GM23338 (cell line): ENCODE measurements at places on chromosomes 16 and 17. TPM values are rescaled to one million over a fixed set of nuclear protein-coding genes. Genes with fewer than 3 reads are reported as not detected.

Gene QRICH2
- 3.7 and 4.0 TPM in 2 replicates for total RNA-seq

DNA sequence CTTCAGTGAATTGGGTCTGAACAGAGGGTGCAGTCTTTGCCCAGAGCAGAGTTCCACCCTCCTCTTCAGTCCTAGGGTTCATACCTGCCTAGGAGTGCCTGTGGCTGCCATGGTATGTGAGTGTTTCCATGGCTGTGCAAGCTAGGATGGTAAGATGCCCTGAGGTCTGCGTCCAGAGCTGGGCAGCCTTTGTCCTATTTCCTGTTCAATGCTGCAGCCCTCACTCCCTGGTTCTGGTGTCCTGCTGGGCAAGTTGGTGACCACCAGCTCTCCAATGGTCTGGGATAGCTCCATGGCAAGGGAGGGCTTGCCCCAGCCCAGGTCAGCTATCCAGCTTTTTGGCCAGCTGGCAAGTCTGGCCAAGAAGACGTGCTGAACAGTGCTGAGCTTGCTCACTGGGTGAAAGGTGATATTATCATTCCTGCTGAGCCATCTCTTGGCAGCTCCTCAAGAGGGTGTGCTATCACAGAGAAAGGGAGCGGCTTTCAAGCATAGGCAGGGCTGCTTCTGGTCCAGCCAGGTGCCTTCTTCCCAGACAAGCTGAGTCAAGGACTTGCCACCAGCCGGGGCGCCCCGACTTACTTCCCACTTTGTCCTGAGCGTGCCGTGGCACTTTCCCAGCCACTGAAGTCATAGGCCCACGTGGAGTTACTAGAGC, 13.0 kb upstream of the NFATC3 start:
- no peaks in the 10 kb centered on the region for H3K4me1 ChIP-seq
- no peak for DNase-seq
- H3K36me3 ChIP-seq: no peaks in the 10 kb centered on the region
- H3K27me3 ChIP-seq: no peaks in the 10 kb centered on the region

GRCh38 chr17:2414446-2415064, 13.7 kb upstream of the MNT start:
- H3K27ac ChIP-seq: no peak overlapping the region
- no peak overlapping the region for H3K4me3 ChIP-seq
- H3K27me3 ChIP-seq: no peaks in the 10 kb centered on the region
- H3K36me3 ChIP-seq: peaks cover 10% of the 10 kb centered on the region; the same call in 1 of the 2 replicates

DNA sequence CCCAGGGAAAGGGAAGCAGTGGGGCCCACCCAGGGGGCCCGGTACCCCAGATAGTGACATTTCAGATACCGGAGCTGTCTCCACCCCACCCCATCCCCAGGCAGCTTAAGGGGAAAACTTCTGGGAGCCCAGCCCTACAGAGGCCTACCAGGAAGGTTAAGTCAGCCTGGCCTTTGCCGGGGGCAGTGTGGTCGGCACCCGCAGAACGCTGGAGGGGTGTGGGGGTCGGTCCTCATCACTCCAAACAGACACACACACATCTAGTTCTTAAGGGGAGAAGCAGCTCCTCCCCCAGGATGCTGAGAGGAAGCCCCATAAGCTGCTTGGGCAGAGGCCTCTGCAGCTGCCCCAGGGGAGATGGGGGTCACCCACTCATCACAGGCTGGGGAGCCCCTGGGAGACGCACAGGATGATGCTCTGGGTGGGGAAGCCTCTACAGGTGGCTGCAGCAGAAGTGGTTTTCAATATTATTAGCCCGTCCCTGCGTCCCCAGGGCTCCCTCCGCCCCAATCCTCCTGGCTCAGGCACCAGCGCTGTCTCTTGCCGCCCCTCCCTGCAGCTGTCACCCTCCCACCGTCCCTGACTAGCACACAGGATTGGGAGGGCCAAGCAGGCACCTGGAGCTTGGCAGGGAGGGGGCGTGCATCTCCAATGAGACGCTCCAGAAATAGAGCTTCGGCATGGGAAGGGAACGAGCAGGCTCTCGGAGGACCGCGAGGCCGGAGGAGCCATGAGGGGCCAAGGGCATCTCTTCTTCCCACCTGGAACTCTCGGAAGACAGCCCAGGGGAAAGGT, 1.4 kb upstream of the ABR start:
- H3K4me3 ChIP-seq: peak overlapping the region; percentile 67; the same call in 1 of the 2 replicates
- no peak overlapping the region for H3K27ac ChIP-seq
- H3K4me1 ChIP-seq: peaks cover 23% of the 10 kb centered on the region
- no peaks in the 10 kb centered on the region for H3K36me3 ChIP-seq
- H3K27me3 ChIP-seq: peaks cover 21% of the 10 kb centered on the region

GRCh38 chr16:87527055-87527724, 34.4 kb upstream of the ZCCHC14 start:
- H3K4me3 ChIP-seq: no peak overlapping the region
- no peak for DNase-seq
- no peaks in the 10 kb centered on the region for H3K36me3 ChIP-seq
- no peak overlapping the region for H3K27ac ChIP-seq
- no peaks in the 10 kb centered on the region for H3K4me1 ChIP-seq
- no peaks in the 10 kb centered on the region for H3K27me3 ChIP-seq

GRCh38 chr16:49821156-49821555, 34.8 kb downstream of the ZNF423 start:
- H3K27ac ChIP-seq: no peak overlapping the region
- H3K27me3 ChIP-seq: no peaks in the 10 kb centered on the region
- no peaks in the 10 kb centered on the region for H3K36me3 ChIP-seq
- peaks cover 43% of the 10 kb centered on the region for H3K4me1 ChIP-seq
- no peak for DNase-seq

- DNase-seq: no peak
- no peaks in the 10 kb centered on the region for H3K27me3 ChIP-seq
These were observed 28.3 kb downstream of the XPO6 start for GRCh38 chr16:28183484-28183883.

Gene SHISA6
- total RNA-seq: 0.52 TPM in 1 of 2 replicates, not detected in the other

DNA sequence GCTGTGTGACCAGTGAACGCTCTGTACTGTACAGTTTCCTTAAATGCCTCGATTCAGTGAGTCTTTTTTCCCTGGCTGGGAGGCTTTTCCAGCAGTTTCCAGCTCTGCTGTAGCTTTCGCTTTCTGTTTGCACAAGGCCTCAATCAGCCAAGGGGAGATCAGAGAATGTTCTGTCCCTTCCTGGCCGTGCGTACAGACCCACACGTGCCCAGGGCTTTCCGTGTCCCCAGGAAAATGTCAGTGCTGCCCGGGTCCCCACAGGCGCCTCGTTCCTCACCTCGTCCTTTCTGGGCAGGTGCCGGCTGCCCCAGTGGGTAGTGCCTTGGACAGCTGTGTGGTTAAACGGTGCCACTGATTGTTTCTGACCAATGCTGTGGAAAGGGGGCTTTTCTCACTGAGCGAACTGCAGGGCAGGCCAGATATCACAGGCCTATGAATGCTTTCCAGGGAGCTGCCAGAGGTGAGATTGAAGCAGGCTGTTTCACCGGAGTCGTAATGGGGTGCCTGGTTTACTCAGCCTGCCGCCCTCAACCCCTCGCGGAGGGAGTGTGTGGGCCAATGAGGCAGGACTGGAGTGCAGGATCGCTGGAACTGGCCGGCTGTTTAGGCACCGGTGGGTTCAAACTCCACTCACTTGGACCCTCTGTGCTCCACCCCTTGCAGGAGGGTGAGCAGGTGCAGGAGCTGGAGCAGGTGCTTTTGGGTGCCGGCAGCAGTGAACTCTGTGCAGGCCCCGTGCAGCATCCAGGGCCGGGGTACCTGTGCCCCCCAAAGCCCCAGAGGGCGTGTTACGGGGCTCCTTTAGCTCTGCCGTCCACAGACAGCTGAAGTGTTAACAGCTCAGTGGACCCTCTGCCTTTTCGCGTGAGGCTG, 44.4 kb downstream of the ZNF778 start:
- H3K27ac ChIP-seq: no peak overlapping the region
- H3K36me3 ChIP-seq: no peaks in the 10 kb centered on the region
- no peak overlapping the region for H3K4me3 ChIP-seq
- peaks cover 14% of the 10 kb centered on the region for H3K27me3 ChIP-seq
- DNase-seq: no peak

- peaks cover 36% of the 10 kb centered on the region for H3K36me3 ChIP-seq
- no peak for DNase-seq
- H3K4me1 ChIP-seq: 0 out of 2 replicates have a peak, but pooled peaks cover 4% of the 10 kb centered on the region
- no peak overlapping the region for H3K27ac ChIP-seq
- H3K27me3 ChIP-seq: no peaks in the 10 kb centered on the region
These were observed 84.2 kb downstream of the ABCC6 start for GRCh38 chr16:16139061-16139460.
